Heart left ventricle (tissue), 16 donors: ENCODE measurements at places on chromosomes 1 and 21. TPM values are rescaled to one million over a fixed set of nuclear protein-coding genes. Genes with fewer than 3 reads are reported as not detected.

GRCh38 chr21:42079939-42080787 lies 9.0 kb downstream of the UMODL1 start:
- no peaks in the 10 kb centered on the region for H3K27me3 ChIP-seq
- DNase-seq, result no peak
- H3K4me1 ChIP-seq, result no peaks in the 10 kb centered on the region
- H3K4me3 ChIP-seq, result no peak overlapping the region
- no peaks in the 10 kb centered on the region for H3K36me3 ChIP-seq
- no peak overlapping the region for H3K27ac ChIP-seq

GRCh38 chr1:17360272-17360956 lies 11.6 kb upstream of the PADI6 start:
- no peaks in the 10 kb centered on the region for H3K4me1 ChIP-seq
- H3K4me3 ChIP-seq, result no peak overlapping the region
- H3K27ac ChIP-seq, result no peak overlapping the region
- H3K27me3 ChIP-seq, result peaks cover 14% of the 10 kb centered on the region
- no peaks in the 10 kb centered on the region for H3K36me3 ChIP-seq

DNA sequence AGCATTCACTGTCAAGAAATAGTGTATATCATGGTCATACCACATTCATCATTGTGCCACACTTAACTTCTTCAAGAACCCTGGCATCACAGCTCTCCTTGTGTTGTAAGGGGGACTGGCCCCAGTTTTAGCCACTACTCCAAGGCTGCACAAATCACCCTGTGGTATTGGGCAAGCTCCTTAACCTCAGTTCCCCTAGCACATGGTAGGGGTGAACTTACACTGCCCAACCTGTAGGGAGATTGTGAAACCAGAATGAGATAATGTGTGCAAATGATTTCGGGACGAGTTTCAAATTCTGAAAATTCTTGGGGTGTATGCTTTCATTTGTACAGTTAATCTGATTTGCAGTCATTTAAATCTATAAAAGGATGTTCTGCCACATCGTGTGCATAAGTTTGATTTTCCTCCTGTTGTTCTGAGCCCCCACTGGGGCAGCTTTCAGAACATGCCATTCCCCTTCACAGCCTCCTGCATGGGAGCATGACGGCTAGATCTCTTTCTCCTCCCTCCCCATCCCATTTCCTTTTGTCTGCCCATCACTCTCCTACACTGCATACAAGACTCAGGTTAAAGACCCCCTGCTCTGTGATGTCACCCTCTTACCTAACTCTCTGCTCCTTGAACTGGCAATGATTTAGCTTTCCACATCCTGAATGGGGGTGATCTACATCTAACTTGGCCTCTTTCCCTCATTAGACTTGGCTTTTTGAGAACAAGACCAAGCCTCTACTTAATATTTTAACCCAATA lies 290.3 kb downstream of the CHRM3 start:
- no peak overlapping the region for H3K27ac ChIP-seq
- no peaks in the 10 kb centered on the region for H3K4me1 ChIP-seq
- H3K36me3 ChIP-seq, result no peaks in the 10 kb centered on the region
- no peaks in the 10 kb centered on the region for H3K27me3 ChIP-seq

FCER1A gene
- not detected for total RNA-seq

BATF3 gene
- 8.9 TPM for total RNA-seq

MCM3AP gene
- 47.3 TPM for total RNA-seq

CLK2 gene
- total RNA-seq, result 17.2 TPM
